Stimulated activated CD8-positive, alpha-beta memory T cell treated with anti-CD3 and anti-CD28 coated beads, Interleukin-4, amount 100 ng/mL, for 24 hours (primary cell): ENCODE measurements at places on chromosomes 5 and 9.

DNA sequence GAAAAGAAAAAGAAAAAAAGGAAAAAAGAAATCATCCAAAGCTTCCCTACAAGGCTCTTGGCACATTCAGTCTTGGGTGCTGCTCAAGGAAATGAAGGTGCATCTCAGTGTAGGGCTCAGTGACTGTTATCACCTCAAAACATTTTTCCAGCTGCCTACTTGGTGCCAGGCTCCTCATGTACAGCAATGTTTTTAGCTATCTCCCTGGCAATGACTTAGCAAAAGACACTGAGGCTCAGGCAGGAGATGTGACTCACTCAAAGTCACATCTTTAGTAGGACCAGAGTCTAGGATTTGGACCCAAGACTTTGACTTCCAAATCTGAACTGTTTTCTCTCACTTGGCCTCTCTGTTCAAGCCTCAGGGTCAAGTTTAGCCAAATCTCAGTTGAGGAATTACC is 264.2 kb downstream of the CRB2 start:
- no peak for DNase-seq

GRCh38 chr5:83277953-83278352 is 193.6 kb upstream of the VCAN start:
- DNase-seq, result no peak

DNA sequence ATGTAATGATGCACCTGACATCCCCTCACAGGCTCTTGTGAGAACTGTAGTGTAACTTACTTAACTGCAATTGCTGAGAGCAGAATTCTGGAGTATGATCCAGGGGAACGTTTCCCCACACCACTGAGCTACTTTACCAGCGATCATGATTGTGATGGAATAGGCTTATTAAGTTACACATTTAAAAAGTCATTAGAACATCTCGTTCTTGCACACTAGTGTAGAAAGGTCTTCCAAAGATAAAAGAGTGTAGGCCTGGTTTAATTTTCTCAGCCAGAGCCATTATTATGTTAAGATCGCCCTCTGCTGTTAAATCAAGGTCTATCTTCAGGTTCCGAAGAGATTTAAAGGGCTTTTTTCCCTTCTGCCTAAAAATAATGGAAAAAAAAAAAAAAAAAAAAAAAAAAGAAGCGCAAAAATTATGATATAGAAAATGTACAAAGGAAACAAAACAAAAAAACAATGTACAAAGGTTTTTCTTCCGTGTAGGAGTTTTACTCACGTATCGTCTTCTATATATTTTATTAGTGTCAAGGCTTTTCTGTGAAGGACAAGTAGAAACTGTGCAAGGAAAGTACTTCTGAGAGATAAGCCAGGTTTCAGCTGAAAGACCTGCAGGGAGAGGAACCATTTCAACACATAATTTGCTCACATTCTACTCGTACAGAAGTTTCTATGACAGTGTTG is 18.6 kb upstream of the MOB3B start:
- no peak for DNase-seq

- DNase-seq, result no peak
These were observed 578.0 kb downstream of the EFNA5 start for GRCh38 chr5:107092695-107093094.

GRCh38 chr5:10503997-10504793 is 59.7 kb upstream of the ANKRD33B start:
- DNase-seq, result no peak

DNA sequence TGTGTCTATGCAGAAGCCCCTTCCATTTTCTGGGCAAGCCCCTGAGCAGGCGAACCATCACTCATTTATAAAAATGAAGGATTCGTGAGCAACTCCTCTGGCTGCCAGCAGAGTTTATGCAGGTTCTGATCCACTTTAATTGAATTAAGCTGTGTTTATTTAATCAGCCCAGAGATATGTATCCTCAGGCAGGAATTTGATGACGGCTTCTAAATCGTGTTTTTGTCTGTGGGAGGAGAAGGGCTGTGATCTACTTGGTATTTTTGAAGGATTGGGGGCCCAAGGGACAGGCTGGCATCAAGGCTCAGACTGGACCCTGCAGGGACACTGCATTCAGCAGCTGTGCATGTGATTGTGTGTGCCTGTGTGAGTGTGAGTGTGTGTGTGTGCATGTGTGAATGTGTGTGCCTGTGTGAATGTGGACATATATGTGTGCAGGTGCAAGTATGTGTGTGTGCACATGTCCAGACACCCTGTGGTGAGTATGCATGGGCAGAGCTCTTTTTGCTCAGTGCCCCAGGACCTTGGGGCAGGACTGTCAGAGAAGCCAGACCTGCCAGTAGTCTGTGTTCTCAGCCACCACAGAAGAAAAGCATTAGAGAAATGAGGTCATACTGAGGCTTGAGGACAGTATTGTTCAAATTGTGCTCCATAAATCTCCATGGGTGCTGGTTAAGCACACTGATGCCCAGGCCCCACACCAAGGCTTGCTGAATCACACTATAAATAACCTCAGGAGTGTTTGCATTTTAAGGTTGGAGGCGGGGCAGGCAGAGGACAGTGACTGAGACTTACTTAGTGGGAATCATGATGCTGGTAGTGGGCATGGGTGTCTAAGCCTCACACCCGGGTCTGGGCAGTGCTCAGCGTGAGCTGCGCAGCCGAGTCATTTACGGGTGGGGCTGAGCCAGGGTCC is 164.0 kb downstream of the CARTPT start:
- DNase-seq, result no peak

GRCh38 chr9:134538856-134539566 is 102.6 kb upstream of the COL5A1 start:
- DNase-seq, result no peak

DNA sequence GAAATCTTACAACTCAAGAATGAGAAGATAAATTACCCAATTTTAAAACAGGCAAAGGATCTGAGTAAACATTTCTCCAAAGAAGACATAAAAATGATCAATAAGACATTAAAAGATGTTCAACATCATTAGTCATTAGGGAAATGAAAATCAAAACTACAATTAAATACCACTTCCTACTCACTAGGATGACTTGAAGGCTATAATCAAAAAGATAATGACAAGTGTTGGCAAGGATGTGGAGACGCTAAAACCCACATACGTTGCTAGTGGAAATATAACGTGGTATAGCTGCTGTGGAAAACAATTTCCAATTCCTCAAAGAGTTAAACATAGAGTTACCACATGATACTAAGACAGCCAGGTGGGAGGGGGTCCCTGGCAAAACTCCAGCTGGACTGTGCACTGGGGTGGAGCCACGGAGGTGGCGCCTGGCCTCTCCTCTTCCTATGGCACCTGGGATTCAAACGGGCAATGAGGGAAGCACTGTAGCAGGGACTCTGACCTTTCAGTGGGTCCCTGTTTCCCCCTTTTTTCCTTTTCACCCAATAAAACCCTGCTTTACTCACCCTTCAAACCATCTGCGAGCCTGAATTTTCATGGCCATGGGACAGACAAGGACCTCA is 5.9 kb downstream of the ARSB start:
- DNase-seq, result no peak

DNA sequence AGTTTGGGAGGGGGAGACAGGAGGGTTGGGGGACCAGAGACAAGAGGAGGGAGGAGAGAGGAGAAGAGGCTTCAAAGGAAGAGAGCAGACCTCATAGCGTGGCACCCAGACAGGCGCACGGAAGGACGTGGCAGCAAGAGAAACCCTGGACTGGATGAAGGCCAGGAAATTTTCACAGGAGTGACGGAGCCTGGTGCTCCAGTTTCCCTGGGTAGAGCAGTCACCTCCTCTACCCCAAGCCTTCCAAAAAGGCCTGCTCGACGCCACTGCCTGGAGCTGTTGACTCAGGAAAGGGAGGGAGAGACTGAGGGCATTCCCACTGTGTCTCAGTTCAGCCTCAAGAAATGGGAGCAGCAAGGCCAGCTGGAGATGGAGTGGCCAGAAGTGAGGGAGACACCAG is 19.3 kb downstream of the AK8 start:
- DNase-seq, result no peak

DNA sequence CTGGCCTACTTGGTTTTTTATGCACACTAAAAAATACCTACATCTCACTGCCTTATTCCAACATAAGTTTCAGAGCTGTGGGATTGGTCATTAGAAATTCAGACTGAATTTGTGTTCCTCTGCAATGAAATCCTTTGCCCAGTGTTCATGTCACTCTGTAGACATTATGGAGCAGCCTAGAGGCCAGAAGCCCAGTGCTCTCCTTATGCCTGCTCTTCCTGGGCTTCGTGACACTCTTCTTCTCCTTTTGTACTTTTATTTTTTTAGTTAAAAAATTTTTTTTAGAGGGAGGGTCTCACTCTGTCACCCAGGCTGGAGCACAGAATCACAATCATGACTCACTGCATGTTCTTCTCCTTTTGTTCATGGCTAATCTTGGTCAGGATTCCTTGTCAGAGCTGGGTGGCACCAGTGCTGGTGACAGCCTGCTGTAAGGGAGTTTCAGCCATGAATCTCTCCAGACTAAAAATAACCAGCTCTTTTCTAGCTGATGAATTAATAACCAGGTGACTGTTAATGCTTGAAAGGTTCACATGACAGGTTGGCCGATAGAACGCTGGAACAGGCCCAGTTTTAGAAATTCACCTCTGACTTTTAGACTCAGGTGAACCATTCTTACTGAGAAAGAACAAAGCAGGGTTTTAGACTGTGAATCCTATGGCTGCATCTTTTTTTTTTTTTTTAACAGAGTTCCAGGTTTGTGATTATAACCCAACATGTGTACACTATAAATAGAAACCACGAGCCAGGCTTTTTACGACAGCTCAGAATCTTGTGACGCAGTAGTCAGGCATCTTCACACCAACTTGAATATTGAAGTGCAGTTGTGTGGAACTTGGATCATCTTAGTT is 34.1 kb upstream of the C5orf47 start:
- no peak for DNase-seq

- no peak for DNase-seq
These were observed 64.9 kb downstream of the PTTG1 start for GRCh38 chr5:160486573-160486972.

GRCh38 chr5:158951436-158952247 is 148.1 kb downstream of the EBF1 start:
- DNase-seq, result no peak

DNA sequence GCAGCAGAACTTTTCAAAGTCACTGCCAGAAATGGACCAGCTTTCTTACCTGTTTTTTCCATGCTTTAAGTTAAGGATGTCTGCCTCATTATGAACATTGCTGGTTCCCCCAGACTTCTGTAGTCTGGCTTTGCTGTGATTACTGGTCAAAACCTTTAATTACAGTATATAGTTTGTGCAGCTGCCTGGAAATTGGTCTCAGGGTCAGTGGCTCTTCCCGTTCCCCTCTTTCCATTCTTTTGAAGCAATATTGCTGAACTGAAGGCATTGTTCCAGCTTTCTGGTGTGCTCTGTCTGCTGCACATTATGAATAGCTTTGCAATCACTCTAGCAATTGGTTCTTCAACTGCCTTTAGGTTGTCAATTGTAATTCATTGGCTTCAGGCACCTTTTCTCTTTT is 206.5 kb downstream of the ARL15 start:
- DNase-seq, result no peak

- DNase-seq, result no peak
These were observed 13.3 kb upstream of the FEM1C start for GRCh38 chr5:115557667-115558387.

GRCh38 chr5:23012842-23013241 is 159.7 kb upstream of the CDH12 start:
- DNase-seq, result no peak

- no peak for DNase-seq
These were observed 131.1 kb downstream of the FOXD1 start for GRCh38 chr5:73317523-73317922.
